ENCODE measurements at places on chromosomes 6 and 20. TPM values are rescaled to one million over a fixed set of nuclear protein-coding genes. Genes with fewer than 3 reads are reported as not detected.

DNA sequence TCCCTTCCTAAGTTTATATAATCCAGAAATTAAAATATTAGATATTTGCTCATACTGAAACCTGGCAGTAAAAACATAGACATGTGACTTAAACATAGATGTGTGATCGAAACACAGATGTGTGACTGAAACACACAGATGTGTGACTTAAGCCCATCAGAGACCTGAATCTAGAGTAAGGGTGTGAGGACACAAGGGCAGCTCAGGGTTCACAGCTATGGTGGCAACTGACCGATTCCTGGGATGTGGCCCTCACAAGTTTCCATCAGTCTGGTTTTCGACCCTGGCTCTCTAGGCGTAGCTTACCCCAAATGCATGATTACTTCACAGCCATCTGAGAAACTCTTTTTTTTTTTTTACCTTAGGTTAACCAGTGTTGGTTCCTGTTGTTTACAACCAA lies 137.0 kb downstream of the NRN1 start:
- no peak for DNase-seq

- DNase-seq: no peak
Measured at GRCh38 chr6:31567531-31568370, 4.3 kb upstream of the LTA start.

DNA sequence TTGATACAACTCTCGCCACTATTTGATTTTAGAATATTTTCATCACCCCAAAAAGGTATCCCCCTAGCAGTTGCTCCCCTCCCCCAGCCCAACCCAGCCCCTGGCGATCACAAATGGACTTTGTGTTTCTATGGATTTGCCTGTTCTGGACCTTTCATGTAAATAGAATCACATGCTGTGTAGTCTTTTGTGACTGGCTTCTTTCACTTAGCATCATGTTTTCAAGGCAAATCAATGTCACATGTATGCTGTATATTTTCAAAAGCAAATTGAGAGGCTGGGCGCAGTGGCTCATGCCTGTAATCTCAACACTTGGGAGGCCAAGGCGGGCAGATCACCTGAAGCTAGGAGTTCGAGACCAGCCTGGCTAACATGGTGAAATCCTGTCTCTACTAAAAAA lies 48.5 kb downstream of the BANF2 start:
- no peak for DNase-seq

The MRAP2 gene
- total RNA-seq: 1.9 TPM

The RAB44 gene
- total RNA-seq: 0.37 TPM

GRCh38 chr6:157670466-157671186 lies 152.4 kb upstream of the SNX9 start:
- DNase-seq: peak; percentile 66

DNA sequence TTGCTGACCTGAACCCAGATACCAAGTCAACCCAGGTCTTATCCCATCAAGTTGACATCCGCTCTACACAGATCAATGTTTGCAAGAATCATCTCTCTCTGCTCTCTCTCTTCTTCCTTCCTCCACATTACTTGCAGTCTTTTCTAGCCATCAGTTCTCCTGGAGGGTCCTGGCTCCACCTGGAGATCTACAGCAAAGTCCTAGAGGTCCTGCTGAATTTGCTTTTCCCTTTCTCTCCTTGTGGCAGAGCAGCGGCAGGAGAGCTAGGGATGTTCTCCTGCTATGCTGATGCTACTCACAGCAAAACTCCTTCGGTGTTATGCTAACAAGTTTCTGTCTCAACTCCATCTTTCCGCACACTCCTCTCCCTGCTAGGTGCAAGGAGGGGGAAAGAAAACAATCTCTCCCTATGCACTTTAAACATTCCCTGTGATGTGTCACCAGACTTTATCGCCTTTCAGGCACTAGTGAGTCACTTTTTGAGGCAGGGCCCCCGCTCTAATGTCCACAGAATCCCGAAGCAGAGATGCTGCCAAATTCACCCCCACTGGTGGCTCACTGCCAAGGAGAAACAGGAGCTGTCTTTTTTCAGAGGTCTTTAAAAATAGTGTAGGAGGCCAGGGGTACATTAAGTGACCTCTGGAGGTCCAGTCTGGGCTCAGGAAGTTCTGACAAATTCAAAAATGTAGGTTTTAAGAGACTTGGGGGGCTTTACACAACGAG lies 62.6 kb downstream of the FAM50B start:
- peak; percentile 84 for DNase-seq

GRCh38 chr6:158669145-158670035 lies 19.5 kb downstream of the SYTL3 start:
- DNase-seq: no peak

- DNase-seq: no peak
Measured at GRCh38 chr6:154993710-154994109, 1.4 kb upstream of the TIAM2 start.

GRCh38 chr20:62952968-62953838 lies 694 bp downstream of the SLC17A9 start:
- DNase-seq: no peak

GRCh38 chr6:138647006-138647405 lies 126.6 kb upstream of the CCDC28A start:
- DNase-seq: no peak

DNA sequence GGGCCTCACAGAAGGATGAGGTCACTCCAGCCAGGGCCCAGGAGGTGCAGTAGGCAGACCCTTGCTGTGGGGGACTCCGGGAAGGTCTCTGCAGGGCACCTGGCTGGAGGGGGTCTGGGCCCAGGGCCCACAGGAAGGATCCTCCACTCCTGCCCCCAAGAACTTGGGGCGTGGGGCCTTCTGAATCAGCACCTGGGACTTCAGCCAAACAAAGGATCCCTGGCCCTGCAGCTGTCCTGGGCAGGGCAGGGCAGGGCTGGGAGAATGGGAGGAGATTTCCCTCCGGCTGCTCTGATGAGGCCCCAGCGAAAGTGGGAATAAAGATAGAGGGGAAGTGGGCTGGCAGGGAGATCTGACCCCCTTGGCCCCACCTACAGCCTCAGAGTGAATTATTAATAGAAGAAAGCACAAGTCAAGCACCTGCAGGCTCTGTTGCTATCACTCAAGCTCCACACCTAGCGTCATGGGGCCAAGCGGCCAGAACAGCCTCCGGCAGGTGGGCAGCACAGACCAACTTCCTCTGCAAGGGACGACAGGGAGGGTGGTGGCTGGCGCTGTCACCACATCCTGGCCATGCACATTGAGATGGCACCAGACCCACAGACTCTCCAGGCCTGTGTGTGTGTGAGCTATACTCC lies 61.6 kb upstream of the MRPS10 start:
- peak; percentile 39 for DNase-seq

The UNC5CL gene
- total RNA-seq: 1.4 TPM

DNA sequence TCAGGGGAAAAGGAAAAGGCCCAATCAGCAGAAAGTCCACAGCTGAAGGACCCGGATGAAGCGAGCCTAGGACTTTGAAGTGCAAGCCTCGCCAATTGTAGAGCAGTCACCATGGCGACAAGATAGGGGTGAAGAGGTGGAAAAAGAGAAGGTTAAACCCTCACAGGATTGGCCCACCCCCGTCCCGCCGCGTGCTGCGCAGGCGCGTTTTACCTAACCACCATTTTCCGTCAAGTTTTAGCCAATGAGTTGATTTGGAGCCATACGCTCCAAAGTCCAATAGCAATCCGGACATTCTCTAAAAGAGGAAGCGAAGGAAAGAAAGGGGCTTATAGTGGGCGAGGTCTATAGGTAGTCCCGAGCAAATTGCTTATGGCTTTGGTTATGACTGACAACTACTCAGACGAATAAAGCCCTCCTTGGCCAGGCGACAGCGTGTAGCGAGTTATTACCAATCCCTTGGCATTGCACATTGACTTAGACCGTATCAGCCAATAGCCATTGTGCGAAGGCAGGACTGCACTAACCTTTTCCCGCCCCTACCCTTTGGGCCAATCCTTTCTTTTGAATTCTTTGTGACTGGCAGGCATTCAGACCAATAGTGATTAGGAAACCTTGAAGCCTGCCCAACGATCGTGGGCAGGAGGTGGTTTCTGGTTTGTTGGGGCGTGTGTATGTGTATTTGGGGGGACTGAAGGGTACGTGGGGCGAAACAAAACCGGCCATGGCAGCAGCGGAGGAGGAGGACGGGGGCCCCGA lies at the start of gene RNF5:
Gene RNF5 (plus strand): TSS at position 618 of the 759 bp plus-strand sequence. CDS start 107 bp downstream, at position 725.
- DNase-seq: peak; percentile 95

DNA sequence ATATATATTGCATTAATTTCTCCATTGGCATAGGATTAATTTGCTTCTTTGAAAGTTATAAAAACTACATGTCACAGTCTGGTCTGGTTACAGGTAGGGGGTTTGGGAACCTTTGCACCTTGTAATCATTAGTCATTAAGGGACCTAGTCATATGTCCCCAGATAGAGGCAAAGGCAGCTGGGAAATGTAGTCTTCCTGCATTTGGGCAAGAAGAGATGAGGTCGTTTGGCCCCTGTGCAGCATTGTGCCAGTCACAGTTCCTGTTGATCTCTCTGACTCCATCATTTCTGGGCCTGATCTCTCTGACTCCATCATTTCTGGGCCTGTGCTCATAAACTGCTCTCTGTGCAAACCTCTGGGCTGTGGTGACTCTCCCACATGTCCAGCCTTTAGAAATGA lies 73.2 kb downstream of the BCKDHB start:
- no peak for DNase-seq

DNA sequence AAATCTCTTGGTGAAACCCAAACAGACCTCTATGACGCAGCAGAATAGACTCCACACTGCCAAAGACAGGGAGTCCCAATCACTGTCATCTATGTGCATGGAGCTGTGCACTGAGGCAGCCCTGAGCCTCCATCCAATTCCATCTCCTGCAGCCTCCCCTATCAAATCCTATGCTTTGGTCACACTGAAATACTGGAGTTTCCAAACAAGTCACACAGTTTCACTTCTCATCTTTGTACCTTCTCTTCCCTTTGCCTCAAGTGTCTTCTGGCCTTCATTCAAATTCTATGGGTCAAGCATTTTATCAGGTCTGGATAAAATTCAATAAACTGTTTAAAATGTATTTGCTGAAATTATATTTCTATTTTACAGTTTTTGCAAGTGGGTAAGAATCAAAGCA lies 38.5 kb downstream of the FBXL4 start:
- DNase-seq: no peak

- DNase-seq: no peak
Measured at GRCh38 chr20:51442602-51443001, 99.9 kb downstream of the NFATC2 start.

- DNase-seq: no peak
Measured at GRCh38 chr6:71678091-71678490, 208.3 kb upstream of the RIMS1 start.

The TGM3 gene
- total RNA-seq: 0.21 TPM

GRCh38 chr6:13526727-13527670 lies 39.6 kb upstream of the GFOD1 start:
- DNase-seq: peak; percentile 17

The NOTCH4 gene
- 14.7 TPM for total RNA-seq

DNA sequence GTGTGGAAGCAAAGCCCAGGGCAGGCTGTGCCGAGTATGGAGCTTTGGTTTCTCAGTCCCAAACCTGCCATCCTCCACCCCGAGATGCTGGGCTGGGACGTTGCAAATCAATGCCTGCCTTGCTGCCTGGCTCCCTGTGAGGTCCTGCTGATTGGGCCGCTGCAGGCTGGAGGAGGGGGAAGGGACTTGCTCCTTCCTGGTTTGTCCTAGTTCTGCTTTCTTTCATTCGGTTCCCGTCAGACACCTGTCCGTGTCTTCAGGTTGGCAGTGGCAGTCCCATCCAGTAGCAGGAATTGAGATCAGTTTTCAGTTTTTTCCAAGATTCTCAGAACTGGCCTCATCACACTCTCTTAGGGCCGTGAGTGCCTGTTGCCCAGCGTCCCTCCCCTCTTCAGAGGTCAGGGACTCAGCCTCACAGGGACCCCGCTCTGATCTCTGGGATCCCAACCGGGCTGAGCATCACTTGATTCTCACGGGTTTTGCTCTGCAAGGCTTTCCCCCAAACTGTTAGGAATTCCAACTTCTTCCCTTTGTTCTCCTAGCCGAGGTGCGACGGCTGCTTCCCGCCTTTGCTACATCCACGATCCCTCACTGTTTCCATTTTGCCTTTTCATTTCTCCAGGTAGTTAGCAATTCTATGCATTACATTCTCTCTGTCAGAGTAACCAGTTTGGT lies 24.2 kb upstream of the TAGAP start:
- DNase-seq: no peak

DNA sequence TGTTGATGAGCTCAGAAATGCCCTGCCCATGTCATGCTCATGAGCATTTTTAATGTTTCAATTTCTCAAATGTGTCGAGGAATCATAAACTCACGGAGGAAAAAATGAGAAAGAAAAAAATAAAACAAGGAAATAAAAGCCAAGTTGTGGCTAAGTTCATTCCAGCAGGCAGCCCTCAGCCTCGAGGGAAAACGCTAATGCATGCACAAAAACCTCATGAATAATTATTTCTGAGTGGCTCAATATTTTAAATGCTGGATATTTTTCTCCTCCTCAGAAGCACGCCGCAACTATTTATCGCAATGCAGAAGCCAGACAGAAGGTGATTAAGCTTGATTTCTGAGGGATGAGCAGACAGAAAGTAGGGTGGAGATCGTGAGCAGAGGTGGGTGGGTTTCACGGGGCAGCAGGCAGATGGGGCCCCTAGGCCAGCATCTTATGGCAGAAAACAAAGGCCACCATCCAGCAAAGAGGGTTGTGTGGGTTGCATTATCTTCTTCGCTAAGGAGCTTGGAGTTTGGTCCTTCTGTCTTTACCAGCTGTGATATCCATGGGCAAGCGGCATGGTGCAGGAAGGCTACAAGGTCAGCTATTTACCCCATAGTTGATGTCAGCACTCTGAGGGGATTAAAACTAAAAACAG lies 151.5 kb upstream of the LRFN2 start:
- DNase-seq: no peak

The UBD gene
- not detected for total RNA-seq

GRCh38 chr6:54493138-54493537 lies 184.9 kb downstream of the TINAG start:
- DNase-seq: no peak

DNA sequence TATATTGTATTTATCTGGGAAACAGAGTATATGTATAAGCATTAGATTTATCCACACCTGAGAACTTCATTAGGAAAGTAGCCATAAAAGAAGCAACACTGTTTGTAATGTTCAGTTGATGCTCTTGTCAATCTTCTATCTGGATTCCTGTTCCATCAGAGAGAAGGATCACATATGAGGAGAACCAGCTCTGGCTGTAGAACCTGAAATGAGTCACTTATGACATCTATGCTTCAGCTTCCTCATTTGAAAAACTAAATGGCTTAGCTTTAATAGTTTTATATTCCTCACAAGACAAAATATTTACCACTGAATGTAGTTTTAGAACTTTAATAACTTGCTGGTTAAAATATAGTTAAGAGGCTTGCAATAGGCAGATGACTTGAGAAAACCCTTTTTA lies 144.7 kb downstream of the TASP1 start:
- no peak for DNase-seq

DNA sequence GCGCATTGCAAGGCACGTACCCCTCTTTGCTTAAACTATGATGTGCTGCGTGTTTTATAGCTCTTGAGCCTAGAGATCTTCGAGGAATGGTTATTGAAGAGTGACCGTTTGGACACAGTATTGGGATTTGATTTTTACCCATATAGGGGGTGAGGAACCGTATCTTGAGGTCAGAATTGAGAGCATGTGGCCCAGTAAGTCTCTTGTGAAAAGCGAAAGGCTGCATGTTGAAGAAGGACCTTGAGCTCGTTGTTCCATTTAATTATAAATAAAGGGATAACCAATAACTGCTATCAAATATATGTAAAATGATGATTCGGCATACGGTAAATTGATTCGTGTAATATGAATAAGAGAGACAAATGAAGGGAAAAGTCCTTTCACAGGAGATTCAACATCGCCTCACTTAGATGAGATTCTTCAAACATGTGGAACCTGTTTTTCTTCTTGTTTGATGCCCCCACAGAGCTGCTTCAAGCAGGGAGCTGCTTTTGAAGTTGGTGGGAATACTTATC lies 66.6 kb downstream of the AKAP12 start:
- no peak for DNase-seq

All from uterus (tissue), 4 donors.